Amniotic stem cell (primary cell): ENCODE measurements at places on chromosomes 16 and 17.

- peak; percentile 45 for DNase-seq
Observed at GRCh38 chr17:45129426-45129939, 2.8 kb downstream of the PLCD3 start.

- no peak for DNase-seq
Observed at GRCh38 chr16:60077861-60078260, 1343.7 kb upstream of the GOT2 start.

GRCh38 chr16:55508271-55508921, 476 bp upstream of the LPCAT2 start:
- no peak for DNase-seq

DNA sequence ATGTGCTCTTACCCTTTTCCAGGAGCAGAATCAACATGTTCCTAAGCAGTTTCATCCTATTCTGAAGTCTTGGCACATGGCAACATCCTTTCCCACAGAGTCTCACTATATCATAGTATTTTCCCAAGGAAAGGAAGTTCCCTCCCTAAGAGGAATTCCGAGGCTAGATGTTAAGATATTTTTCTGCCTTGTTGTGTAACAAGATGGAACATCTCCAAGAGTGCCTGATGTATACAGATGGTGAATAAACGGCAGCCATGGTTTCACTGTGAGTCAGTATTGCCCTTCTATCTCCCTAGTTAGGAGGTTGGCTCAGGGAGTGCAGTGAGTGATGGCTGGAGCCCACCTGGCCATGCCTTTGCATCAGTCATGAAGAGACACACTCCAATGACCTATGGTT, 48.2 kb downstream of the SPACA3 start:
- no peak for DNase-seq

GRCh38 chr17:37829592-37830123, 84.8 kb upstream of the HNF1B start:
- DNase-seq = no peak
